ENCODE measurements at places on chromosomes 2 and 18.

DNA sequence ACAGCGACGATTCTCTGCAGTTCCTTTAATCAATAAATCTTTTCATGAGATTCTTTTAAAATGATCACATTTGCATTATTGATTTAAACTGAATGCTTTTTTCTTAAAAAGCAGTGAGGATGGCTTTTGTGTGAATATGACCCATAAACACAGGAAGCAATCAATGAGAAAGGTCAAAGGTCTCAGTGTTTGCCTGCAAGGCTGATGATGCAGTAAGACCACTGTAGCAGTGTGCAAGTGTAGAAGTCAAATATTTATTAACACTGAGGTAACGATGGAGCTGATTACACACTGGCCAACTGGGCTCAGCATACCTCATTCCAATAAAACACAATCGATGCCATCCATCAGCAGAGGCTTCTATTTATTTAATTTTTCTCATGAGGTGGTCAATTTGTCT, 633.5 kb downstream of the DCDC2C start:
- DNase-seq = no peak

- DNase-seq = no peak
These were observed 157.8 kb upstream of the HDAC4 start for GRCh38 chr2:239558661-239559060.

- no peak for DNase-seq
These were observed 209.2 kb downstream of the ZNF407 start for GRCh38 chr18:74806700-74807416.

DNA sequence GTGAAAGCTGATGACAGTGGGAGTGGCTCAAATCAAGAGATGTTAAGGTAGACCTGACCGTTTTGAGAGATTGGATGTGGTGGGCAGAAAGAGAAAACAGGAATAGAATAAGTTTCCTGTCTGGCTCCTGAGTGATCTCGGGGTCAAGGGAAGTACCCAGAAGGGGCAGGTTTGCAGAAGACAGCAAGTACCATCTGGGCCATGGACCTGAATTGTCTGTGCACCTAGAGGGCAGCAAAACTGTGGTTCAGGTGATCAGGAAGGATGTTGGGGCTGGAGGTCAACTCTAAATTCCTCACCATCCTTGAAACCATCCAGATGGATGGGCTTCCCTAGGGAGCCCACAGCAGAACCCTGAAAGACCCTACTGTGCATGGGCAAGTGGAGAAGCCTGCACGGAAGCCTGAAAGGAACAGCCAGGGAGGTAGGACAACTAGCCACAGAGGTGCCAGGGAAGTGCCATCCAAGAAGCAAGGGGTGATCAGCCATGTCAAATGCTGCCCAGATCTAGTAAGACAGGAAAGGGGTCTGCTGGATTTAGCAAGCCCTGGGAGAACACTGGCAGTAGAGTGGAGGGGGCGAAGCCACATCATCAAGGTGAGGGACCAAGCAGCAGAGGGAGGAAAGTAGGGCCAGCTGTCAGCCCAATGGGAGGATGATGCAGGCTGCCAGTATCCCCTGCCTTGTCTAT, 8.0 kb downstream of the TEX261 start:
- DNase-seq = no peak

DNA sequence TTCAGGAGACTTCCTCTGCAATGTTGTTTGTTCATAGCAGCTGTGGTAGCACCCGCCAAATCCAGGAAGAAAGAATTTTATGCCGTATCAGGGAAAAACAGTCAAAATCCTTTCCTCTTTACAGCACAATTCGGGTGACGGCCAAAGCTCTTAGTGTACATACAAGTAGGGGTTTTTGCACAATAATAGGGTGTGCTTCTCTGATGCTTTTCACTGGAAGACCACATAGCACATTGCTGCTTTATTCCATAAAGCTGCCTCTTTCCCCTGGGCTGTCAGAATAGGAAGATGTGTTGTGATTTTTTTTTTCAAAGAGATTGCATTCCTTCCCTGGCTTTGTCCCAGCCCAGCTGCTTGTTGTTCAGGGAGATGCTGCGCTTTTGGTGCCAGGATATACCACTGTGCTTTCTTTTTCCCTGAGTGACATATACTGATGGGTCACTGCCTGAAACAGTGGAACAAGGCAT, 27.2 kb upstream of the LANCL1 start:
- DNase-seq = no peak

GRCh38 chr2:180747728-180748127, 232.7 kb upstream of the UBE2E3 start:
- DNase-seq = no peak

GRCh38 chr18:77334876-77335275, 85.2 kb downstream of the GALR1 start:
- DNase-seq = no peak

- no peak for DNase-seq
These were observed 432.0 kb upstream of the FAM98A start for GRCh38 chr2:34031097-34031496.

DNA sequence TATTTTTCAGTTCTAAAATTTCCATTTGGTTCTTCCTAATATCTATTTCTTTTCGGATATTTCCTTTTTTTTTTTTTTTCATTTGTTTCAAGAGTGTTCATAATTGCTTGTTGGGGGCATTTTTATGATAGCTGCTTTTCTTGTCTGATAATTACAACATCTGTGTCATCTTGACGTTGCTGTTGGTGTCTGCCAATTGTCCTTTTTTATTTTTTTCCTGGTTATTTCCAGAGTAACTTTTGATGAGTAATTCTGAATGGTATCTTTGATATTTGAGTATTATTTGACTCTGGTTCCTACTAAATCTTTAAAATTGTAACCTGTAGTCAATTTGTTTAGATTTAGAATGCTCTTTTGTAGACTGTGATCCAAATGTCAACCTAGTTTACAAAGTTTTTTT, 51.3 kb upstream of the CHRNA1 start:
- DNase-seq = no peak

GRCh38 chr18:76456823-76457222, 38.2 kb downstream of the ZNF516 start:
- no peak for DNase-seq

GRCh38 chr18:9868857-9869714, 16.7 kb upstream of the TXNDC2 start:
- DNase-seq = no peak

GRCh38 chr2:160512491-160512890, 18.9 kb upstream of the RBMS1 start:
- no peak for DNase-seq

DNA sequence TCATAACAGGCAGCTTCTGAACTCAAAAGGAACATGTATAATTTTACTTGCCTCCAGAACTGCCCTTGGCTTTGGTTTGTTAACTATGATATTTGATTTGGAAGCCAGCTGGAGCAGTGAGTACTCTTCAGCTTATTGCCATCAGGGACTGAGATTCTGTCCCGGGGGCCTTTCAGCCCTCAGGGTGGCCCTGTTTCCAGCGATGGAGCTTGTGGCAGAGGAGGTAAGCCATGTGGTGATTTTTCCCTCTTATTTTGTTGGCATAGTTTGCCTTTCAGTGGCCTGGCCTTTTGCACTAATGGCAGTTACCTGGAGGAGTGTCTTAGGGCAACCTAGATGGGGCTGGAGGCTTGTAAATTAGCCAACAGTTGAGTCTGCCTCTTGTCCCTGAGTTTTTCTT, 1955.0 kb upstream of the LRRTM1 start:
- no peak for DNase-seq

DNA sequence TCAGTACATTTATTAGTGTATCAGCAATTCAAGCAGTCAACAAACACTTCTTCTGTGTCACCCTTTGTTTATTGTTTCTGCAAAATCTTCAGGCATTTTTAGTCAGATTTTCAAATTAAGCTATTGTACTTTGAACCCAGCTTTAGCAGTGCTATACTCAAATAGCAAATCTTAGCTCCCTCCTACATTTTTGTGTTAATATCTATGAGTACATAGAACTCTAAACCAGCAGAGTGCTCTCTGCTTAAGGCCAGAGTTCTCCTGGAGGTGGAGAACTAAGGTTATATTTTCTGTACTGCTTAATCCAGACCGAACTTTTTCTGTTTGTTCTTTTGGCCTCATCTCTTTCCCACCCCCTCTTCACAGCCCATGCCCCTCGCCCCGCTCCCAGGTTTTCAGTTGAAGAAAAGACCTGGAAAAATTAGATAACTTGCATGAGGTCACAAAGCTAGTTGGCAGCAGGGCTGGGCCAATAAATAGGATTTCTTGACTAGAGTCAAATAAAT, 29.2 kb upstream of the SCN1A start:
- DNase-seq = no peak

- no peak for DNase-seq
These were observed 38.1 kb downstream of the FER1L5 start for GRCh38 chr2:96680561-96681141.

DNA sequence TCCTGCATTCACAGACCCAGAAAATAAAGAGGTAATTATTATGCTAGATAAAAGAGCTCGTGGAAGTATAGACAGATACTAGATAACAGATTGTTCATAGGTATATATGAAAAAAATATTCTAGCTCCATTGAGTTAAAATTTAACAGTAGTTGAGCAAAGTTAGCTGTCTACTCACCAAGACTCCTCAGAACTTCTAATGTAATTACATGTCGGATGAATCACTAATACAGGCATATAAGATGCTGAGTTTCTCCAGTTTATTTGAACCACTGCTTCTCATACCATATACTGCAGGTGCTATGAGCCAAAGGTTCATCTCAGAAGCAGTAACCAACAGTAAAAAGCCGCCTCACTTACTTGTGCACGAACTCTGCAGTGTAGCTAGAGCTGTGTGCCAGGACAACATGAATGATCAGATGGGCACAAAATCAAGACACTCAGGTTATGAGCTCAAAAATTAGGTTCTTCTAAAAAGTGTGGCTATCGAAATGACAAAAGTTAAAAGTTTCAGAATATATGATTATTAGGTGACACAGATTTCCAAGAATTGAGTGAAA, 373.4 kb downstream of the NCKAP5 start:
- DNase-seq = no peak

- DNase-seq = no peak
These were observed at the start of gene OTX1 for GRCh38 chr2:63050334-63051041. OTX1 (plus strand) TSS chr2:63050830; CDS start chr2:63052991, 2,161 bp downstream.

GRCh38 chr2:190515687-190516086, 18.8 kb downstream of the NEMP2 start:
- DNase-seq = no peak

GRCh38 chr2:15731213-15731888, 139.7 kb downstream of the DDX1 start:
- no peak for DNase-seq

- DNase-seq = no peak
These were observed 27.9 kb downstream of the MGAT4A start for GRCh38 chr2:98702858-98703620.
